ENCODE measurements at places on chromosomes 2 and 18. TPM values are rescaled to one million over a fixed set of nuclear protein-coding genes. Genes with fewer than 3 reads are reported as not detected.

- no peak for DNase-seq
Measured at GRCh38 chr2:110905217-110905616, 172.8 kb downstream of the ACOXL start.

Gene PTCD3
- total RNA-seq: 195 TPM

DNA sequence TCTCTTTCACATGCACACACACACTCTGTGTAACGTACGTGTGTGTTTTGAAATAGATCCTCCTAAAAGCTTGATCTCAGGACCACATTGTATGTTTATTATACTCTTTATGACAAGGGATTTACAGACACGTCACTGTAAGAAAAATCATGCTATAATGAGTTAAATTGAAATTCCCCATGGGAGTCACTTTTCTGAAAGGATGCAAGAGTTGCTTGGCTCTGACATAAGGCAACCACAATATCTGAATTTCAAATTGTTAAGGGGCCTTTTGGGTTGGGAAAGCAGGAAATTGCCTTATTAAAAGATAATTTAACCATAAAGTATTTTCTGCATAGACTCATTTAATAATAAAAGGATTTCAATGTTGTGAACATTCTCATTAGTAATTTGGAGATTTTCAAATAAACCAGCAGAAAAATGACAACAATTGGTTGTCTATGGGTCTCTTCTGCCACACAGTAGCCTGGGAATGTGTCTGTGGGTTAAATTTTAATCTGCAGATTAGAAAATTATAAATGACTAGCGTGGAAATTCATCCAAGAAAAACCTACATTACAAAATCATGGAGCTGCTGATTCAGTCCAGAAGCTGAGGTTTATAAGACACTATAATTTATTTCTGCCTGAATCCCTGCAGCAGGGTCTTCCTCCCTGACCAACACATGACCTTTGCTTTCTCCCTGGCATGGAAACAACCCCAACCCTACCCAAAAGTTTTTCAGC is 75.9 kb upstream of the PID1 start:
- no peak for DNase-seq

Gene CPS1
- 0.86 TPM for total RNA-seq

Gene MDH1
- 275 TPM for total RNA-seq
